Fibroblast of skin of left biceps (primary cell): ENCODE measurements at places on chromosomes 4 and X.
A peak's percentile ranks its signal among the peaks of the same experiment; 100 is the strongest.

DNA sequence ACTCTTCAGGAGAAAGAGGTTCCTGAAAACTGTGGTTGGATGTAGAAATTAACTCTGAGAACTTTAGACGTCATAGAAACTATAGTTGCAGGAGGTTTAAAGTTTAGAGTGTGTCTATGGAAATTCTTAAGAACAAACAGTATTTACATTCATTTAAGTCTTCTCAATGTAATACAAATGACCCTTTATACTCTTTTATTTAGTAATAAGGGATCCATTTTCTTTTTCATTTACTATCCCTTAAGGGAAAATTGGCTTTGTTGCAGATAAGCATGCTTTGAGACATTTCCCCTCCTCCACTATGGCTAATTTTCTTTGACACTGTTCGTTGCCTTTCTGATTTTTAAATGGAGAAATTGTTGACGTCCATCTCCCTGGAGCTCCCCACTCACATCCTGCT is 96.4 kb downstream of the POLA1 start:
- DNase-seq: no peak

DNA sequence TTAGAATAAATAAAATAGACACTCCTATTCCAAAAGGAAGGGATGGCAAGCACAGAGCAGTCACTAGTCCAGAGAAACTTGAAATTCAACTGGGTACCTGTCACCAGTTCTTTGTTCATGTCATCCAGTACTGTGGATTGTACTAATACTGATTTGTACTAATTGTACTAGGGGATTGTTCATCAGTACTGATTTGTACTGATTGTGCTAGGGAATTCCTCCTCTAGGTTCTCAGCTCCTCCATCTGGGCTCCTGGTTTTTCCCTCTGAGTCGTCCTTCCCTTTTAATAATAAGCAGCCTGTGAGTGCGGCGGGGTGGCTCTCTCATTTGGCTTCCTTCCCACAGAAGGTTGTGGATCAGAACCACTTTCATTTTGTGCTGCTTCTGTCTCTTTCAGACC is 31.0 kb upstream of the SOD3 start:
- no peak for DNase-seq

DNA sequence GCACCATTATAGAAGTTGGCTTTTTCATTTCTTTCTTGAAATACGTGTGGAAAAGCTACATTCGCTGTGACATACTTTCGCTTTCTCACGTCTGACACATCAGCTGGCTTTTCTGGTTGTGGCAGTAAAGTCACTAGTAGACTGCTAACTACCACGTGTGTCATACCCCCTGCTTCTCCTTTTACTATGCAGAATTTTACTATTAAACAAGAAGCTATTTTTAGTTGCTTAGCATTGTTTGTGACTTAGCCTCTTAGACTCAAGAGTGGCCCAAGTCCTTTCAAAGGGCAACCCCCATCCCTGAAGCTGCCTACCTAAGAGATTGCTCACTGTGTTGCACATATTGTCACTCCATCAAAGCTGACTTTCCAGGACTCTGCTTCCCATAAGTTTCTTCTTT is 2.1 kb upstream of the IL2 start:
- DNase-seq: no peak

- DNase-seq: no peak
These were observed 222.3 kb upstream of the HDX start for GRCh38 chrX:84724576-84724975.

DNA sequence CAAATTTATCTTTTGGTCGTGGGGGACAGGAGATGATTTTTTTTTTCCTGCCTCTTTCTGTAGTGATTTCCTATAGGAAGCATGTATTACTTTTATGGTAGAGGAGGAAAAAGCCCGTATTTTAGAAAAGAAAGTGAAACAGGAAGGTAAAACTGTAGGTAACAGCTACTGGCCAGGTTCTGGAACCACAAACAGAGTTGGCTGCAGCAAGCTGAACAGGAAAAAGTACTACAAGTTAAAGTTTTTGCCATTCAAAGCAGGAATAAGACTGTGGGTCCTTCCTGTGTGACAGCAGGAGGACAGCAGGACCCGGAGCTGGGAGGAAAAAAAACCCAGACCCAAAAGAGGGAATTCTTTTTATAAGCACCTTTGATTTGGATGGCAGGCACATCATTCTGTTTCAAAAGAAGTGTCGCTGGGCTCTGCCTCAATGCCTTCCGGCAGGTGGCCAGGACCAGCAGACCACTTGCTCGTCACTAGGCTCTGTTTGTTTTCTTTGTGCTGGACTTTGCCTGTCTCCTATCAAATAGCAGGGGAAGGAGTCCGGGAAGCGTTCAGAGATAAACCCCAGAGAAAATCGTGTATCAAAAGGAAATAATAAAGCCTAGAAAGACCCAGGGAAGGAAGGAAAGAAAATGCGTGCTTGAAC is 277.9 kb downstream of the ADGRA3 start:
- DNase-seq: no peak

GRCh38 chr4:151014521-151015458 is at the start of gene LRBA:
LRBA (minus strand) TSS chr4:151015284; CDS start chr4:151014642, 642 bp downstream.
- no peak for DNase-seq

DNA sequence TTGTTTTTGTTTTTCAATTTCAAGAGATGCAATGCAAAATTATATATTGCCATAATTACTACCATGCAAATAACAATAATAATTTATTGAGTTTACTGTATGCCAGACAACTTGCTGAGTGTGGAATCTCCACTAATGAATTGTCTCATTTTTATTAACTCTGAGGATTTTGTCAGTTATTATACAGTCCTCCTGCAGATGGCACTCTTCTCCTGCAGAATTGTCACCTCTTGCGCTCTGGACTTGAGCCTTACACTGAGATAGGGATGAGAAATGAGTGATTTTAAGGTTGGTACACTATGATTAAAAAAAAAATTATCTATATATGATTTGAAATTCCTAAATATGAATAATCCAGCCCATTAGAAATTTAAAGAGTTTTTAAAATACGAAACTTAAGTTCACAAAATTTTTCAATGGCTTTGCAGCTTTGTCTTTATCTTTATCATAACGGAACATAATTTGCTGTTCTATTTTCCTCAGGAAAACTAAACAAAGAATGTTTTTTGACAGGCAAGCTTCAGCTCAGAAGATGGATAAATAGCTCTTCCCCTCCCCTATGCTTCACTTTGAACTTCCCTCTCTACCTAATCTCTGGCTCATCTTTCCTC is 12.7 kb upstream of the PAQR3 start:
- peak; percentile 23 for DNase-seq

- no peak for DNase-seq
These were observed 62.8 kb downstream of the FAM9B start for GRCh38 chrX:8971116-8971515.
